ENCODE measurements at places on chromosomes 5 and 9.

- DNase-seq, result no peak
Observed at GRCh38 chr9:19895006-19895405, 106.2 kb upstream of the SLC24A2 start.

DNA sequence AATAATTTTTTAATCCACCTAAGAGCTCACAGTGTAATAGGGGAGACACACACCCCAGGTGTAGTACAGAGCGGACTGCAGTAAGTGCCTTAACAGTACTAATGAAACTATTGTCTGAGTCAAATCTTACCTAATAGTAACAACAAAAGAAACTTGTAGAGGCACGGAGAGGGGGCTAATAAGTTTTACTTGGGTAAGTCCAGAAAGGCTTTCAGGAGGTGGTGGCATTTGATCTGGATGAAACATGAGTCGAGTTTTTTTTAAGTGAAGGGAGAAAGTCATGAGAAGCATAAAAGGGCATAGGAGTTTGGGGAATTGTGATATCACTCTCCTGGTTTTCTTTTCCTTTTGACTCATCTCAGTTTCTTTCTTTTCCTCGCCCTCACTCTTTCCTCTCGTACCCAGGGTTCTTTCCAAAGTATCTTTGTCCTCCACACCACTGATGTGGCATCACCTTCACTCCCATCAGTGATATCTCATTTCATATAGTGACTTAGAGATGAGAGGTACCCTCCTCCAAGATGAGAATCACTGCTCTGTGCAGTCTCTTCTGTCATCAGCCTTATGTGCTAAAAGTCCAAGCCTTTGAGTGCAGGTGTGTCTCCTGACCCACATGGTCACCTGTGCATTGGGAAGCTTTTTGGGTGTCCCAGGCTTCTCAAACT lies 2.0 kb downstream of the CTNNA1 start:
- DNase-seq, result no peak

DNA sequence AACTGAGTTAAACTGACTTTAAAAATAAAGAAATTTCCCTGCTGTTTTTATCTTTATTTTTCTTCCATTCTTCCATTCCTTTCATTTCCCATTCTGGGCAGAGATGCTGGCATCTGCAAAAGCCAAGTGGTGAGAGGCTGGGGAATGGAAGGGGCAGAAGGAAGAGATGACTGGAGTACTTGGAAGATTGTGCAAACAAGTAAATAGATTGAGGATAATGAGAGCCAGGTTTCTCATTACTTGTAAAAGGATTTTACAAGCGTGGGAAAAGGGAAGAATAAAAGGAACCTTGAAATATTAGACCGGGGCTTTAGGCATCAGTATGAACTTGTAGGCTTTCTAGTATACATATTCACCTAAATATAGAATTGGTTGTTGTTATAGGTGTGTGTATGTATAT lies 341.2 kb downstream of the CAAP1 start:
- DNase-seq, result no peak

DNA sequence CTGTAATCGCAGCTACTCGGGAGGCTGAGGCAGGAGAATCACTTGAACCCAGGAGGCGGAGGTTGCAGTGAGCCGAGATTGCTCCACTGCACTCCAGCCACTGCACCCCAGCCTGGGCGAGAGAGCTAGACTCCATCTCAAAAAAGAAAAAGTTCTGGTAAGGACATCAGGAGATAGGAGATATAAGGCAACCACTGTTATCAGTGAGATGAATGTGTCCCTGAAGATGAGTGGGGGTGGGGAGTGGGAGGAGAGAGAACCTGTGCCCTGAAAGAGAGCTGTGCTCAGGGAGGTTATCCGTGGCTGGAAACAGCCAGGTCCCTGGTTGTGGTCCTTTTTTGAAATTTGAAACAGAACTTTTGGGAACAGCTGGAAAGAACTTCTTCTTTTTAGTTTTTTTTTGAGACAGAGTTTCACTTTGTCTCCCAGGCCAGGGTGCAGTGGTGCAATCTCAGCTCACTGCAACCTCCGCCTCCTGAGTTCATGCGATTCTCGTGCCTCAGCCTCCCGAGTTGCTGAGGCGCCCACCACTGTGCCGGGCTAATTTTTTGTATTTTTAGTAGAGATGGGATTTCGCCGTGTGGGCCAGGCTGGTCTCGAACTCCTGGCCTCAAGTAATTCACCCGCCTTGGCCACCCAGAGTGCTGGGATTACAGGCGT lies 2.6 kb downstream of the PTPA start:
- DNase-seq, result no peak

DNA sequence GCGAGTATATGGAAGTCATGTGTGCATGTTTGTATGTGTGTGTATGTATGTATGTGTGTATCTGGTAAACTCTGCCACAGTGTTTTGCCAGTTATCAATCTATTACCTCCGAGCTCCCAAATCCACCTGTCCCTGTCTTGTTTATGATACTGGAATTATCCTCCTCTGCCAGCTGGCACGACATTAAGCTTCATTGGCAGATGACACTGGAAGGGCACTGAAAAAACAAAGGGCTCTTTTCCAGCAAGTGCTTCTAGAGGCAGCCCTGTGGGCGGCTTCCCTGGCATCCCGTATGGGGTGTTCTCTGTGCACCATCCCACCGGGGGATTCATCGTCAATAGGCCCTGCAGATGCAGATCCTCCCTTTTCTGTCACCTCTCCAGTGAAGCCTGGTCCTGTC lies 221.5 kb downstream of the MSX2 start:
- no peak for DNase-seq

DNA sequence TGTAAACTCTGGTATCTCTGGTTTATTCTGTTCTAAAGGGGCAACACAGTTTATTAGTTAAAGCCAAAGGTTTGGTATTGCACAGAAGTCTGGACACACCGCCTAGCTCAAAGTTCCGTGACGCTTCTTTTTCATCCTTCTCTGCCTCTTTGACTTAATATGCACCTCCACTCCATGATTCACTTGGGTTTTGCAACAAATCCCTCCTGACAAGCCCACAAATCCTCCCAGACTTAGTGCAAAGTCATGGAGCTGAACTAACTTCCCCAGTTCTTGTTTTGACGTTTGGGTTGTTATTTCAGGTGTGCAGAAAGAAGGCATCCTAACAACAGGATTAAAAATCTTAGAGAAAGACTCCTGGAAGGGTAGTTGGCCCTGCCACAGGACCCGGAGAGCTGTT lies 441.6 kb upstream of the DMAC1 start:
- no peak for DNase-seq

- DNase-seq, result no peak
Observed at GRCh38 chr9:130140706-130141105, 31.5 kb upstream of the NCS1 start.

DNA sequence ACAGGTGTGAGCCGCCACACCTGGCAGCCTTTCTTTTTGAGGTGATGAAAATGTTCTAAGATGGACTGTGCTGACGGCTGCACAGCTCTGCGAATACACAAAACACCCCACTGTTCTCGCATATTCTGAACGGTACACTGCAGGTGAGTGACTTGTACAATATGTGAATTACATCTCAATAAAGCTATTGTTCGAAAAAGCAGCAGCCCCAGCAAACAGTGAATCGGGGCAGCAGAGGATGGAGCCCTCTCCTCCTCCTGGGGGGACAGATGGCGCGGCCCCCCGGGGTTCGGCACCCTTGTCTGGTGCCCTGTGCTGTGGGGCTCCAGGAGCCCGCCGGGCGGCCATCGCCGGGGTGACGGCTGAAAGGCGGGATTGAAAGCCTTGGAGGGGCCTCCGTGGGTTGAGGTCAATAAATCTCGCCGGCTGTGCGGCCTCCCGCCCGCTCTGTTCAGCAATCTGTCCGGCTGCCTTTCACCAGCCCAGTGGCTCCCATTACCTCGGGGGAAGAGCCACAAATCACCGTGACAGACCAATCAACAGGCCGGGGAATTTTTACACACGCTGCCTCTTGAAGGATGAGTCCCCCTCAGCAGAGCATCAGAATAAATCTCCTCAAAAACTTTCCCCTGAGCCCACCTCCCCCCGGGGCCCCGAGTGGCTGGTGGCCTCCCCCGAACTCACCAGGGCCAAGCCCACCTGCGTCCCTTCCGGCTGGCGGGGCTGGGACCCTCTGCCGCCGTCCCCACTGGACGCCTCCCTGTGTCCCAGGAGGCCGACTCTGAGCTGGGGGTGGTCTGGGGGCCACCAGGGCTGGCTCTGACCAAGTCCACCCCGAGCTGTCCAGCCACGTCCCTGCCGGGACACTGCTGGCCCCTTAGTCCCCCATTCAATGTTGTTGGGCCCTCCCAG lies 37.8 kb upstream of the TMEM250 start:
- DNase-seq, result no peak

DNA sequence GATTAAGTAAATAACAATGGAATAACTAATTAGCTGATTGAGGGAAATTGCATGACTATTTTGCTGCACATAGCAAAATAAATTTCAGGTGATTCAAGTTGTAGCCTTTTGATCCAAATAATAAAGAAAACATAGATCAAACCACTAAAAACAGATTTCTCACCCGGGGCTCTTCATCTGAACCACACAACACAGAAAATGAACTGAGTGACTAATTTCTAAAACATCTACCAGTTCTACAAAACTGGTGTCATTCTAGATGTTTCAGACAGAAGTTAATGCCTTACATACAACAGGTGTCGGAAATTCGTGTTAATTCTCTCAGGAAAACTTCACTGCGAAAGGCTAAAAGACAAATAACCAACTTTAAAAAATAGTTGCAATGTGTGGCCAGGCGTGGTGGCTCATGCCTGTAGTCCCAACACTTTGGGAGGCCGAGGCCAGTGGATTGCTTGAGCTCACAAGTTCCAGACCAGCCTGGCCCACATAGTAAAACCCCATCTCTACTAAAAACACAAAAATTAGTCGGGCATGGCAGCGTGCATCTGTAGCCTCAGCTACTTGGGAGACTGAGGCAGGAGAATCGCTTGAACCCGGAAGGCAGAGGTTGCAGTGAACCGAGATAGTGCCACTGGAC lies 6.9 kb downstream of the PROP1 start:
- DNase-seq, result no peak

GRCh38 chr5:149403923-149404745 lies 25.0 kb upstream of the IL17B start:
- no peak for DNase-seq

GRCh38 chr9:95297316-95297715 lies 20.2 kb downstream of the FANCC start:
- DNase-seq, result no peak

DNA sequence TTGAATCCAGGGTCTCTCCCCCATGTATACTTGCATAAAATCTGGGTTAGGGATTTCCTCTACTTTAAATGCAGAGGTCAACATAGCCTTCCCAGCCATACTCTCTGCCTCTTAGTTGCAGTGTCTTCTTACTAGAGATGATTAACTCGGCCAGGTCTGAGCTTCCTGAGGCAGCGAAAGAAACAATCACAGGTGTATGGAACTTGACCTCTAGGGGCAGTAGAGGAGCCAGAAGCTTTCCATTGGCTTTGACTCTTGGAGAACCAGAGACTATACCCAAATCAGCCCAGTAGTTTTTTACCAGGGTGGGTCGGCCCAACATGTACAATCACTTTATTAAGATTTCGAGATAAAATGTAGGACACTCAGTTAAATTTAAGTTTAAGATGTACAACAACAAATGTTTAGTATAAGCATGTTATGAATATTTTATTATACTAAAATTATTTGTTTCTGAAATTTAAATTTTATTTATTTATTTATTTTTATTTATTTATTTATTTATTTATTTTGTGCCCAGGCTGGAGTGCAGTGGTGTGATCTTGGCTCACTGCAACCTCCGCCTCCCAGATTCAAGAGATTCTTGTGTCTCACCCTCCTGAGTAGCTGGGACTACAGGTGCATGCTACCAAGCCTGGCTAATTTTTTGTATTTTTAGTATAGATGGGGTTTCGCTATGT lies 48.0 kb upstream of the DMRT3 start:
- no peak for DNase-seq

DNA sequence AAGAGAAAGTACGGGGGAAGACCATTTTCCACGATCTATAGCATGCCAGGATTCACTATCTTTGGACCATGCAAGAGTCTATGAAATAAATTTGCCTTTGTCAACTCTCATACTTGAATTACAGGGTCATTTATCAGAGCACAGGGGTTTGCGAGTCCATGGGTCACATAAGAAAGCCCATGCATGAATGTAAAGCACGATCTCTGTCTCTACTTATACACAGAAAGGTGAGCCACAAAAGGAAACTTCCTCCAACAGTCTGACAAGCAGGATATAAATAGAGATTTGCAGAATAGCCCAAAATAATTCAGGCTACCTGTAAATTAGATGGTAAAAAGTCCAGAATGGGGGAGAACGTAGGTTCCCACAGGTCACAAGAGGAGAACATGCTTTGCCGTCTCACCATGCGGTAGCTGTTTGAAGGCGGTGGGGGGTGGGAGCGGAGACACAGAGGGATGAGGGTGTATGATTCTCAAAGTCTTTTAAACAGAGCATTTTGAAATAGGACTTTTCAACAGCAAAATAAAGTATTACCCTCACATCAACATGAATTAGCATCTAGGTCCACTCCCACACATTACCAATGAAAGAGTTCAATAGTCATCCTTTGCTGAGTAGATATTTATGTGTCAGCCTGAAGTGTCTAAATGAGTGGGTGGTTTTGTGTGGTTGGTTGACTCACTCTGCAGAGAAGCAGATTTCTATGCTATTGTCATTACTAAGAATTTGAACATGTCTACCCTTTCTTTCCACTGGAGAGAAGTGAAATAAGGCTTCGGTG lies 279.7 kb downstream of the EBF1 start:
- DNase-seq, result no peak

DNA sequence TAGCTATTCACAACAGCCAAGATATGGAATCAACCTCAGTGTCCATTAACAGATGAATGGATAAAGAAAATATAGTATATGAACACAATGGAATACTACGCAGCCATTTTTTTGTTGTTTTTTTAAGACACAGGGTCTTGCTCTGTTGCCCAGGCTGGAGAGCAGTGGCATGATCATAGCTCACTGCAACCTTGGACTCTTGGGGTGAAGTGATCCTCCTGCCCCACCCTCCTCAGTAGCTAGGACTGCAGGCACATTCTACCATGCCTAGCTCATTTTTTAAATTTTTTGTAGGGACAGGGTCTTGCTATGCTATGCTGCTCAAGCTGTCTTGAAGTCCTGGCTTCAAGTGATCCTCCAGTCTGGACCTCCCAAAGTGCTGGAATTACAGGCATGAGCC lies 38.5 kb downstream of the CERT1 start:
- DNase-seq, result no peak

- no peak for DNase-seq
Observed at GRCh38 chr5:174324680-174325079, 279.2 kb downstream of the NSG2 start.

DNA sequence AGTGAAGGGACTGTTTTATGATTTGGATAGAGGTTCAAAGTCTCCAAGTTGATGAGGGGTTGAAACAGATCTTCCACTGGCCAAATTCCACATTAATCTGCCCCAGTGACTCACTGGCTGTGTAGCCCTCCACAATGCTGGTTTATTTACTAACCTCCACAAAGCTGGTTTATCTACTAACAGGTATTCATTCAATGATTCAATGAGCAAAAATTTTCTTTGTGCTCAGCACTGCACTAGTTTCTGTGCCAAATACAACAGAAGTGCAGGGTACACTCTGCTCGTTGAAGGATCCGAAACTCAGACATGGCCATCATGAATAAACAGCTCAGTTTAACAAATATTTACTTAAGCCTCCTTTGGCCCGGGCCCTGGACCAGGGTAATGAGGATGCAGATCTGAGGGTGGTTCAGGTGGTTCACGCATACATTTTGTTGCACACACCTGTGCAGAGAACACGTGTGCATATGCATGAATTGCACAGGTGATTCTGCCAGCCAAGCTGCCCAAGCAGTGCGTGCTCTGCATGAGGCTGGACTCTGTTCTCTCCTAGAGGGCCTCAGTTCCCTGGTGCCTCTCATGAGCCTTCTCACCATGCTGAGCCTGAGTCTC lies 71.0 kb downstream of the SH3PXD2B start:
- no peak for DNase-seq

Measured in gastrocnemius medialis (tissue), 4 donors.